ENCODE measurements at places on chromosomes 1 and 21. TPM values are rescaled to one million over a fixed set of nuclear protein-coding genes. Genes with fewer than 3 reads are reported as not detected.

- H3K27me3 ChIP-seq = peaks cover 3% of the 10 kb centered on the region
- DNase-seq = no peak
- peak overlapping the region; percentile 57 for H3K27ac ChIP-seq
Observed at GRCh38 chr1:110291241-110292030, 47.7 kb upstream of the RBM15 start.

DNA sequence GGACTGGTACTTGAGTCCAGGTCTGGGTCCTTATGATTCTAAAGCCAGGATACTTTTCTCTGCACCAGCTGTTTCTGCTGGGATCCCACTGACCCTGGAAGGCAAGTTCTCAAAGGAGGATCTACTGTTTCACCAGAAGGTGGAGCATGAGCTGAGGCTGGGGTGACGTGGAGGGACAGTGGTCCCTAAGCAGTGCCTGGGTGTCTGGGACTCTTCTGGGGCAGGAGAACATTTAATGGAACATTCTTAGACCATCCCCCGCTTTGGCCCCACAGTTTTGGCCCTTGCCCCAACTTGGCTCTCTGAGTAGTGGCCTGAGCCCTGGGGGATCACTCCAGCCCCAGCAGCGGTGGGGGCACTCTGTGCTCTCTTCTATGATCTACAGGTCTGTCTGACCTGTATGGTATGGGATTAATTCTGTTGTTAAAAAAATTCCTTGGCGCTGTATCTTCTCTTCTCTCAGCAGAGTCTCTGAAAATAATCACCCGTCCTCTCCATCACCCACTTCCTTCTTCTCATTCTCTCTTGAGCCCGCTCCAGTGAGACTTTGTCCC is 60.3 kb upstream of the CSF3R start:
- H3K27ac ChIP-seq = no peak overlapping the region
- no peak overlapping the region for H3K4me3 ChIP-seq
- peaks cover 2% of the 10 kb centered on the region for H3K27me3 ChIP-seq
- H3K4me1 ChIP-seq = peaks cover under 1% of the 10 kb centered on the region
- no peak for DNase-seq

DNA sequence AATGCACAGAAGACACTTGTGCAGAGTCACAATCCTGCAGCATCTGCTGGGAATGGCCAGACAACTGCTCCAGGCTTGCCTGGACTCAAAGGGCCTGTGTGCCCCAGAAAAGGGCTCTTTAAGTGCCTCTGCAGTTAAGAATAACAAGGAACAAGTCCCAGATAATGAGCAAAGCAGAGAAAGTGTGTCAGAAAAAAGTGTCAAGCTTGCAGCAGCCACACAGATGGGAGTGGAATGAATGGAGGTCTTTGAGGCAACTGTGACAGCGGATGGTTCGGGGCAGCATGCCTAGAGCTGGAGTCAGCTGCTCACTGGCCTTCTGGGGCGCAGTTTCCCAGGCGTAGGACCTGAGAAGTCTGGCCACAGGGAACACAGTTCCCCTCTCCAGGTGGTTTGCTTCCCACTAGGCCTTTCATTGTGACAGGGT is 5.1 kb downstream of the PARP1 start:
- no peaks in the 10 kb centered on the region for H3K36me3 ChIP-seq
- peak overlapping the region; percentile 53 for H3K4me3 ChIP-seq
- peak overlapping the region; percentile 88 for H3K27ac ChIP-seq
- DNase-seq = no peak

GRCh38 chr1:163471779-163472650 is 150.3 kb downstream of the NUF2 start:
- no peaks in the 10 kb centered on the region for H3K27me3 ChIP-seq
- no peak for DNase-seq
- H3K4me1 ChIP-seq = no peaks in the 10 kb centered on the region
- H3K27ac ChIP-seq = no peak overlapping the region
- no peak overlapping the region for H3K4me3 ChIP-seq

Gene CD34
- total RNA-seq = 0.20 TPM

Gene RORC
- total RNA-seq = not detected

Gene RGL1
- total RNA-seq = 4.9 TPM

Gene CHI3L1
- total RNA-seq = not detected

- H3K27ac ChIP-seq = no peak overlapping the region
- H3K36me3 ChIP-seq = peaks cover 5% of the 10 kb centered on the region
- H3K27me3 ChIP-seq = no peaks in the 10 kb centered on the region
- no peak overlapping the region for H3K4me3 ChIP-seq
- no peak for DNase-seq
Observed at GRCh38 chr1:54931275-54931840, 44.4 kb upstream of the DHCR24 start.

DNA sequence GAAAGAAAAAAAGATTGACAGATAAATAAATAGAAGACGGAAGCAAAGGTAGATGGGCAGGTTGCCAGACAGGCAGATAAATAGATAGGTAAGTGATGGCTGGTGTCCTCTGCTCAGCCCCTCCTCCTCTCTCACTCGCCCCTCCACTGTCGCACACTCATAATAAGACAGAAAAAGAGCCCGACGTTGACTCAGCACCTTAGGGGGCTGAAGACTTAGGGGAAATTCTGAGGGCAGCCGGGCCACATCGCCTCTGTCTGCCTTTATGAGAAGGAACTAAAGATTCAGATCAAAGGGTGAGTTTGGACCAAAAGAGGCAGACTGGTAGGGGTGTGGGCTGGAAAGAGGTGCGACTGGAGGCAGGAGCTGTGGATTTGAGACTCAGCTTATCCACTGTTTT is 158.1 kb upstream of the IGSF21 start:
- H3K4me3 ChIP-seq = no peak overlapping the region
- no peaks in the 10 kb centered on the region for H3K36me3 ChIP-seq
- H3K27me3 ChIP-seq = peaks cover 10% of the 10 kb centered on the region

Gene SH2D5
- 1.2 TPM for total RNA-seq

Gene AUNIP
- 1.3 TPM for total RNA-seq

DNA sequence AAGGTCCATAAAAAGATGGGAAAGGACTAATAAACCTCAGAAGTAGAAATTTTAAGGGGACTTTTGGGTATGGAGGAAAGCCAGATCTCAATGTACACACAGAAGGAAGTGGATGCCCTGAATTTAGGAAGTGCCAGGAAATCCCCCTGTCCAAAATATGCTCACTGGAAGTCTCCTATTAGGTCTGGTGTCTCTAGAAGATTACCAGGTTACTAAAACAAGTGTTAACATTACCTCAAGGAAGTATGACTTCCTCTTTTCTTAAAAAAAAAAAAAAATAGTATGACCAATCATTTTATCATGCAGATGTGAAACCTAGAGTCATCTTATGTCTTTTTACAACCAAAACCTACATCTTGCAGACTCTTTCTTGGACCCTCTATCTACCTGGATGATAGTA is 30.7 kb downstream of the CD58 start:
- H3K4me3 ChIP-seq = no peak overlapping the region
- H3K27me3 ChIP-seq = peaks cover 3% of the 10 kb centered on the region
- DNase-seq = no peak
- peaks cover 13% of the 10 kb centered on the region for H3K36me3 ChIP-seq

Gene OBSCN
- total RNA-seq = 25.7 TPM

DNA sequence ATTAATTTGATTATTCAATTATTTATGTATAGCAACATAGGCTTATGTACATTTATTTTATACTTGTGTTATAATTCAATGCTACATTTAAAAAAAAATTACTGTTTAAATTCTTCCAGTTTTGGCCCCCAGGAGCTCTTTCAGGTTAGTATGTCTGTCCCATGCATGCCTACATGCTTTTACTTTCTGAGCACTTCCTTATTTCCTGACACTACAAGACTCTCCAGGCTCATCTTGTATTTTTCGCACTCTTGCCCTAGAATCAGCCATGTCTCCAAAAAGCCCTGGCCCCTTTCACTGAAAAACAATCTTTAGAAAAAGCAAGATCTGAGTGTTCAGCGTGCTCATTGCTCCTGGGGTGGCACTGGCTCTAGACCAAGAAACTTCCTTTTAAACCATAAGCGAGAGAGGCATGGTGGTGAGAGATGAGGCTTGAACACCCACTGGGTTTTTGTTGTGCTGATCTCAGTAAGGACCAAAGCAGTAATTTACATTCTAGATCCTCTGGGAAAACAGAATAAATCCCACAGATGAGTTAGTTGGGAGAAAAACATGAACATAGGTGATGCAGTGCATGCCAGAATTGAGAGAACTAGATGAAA is 95.0 kb downstream of the SLC30A10 start:
- no peak overlapping the region for H3K27ac ChIP-seq
- no peaks in the 10 kb centered on the region for H3K36me3 ChIP-seq
- H3K4me3 ChIP-seq = no peak overlapping the region
- no peak for DNase-seq
- no peaks in the 10 kb centered on the region for H3K4me1 ChIP-seq

Gene OR14K1
- total RNA-seq = not detected

- peaks cover 16% of the 10 kb centered on the region for H3K36me3 ChIP-seq
- no peak overlapping the region for H3K27ac ChIP-seq
- no peaks in the 10 kb centered on the region for H3K4me1 ChIP-seq
- H3K27me3 ChIP-seq = peaks cover 2% of the 10 kb centered on the region
Observed at GRCh38 chr1:244545511-244545910, 84.4 kb downstream of the CATSPERE start.

Gene KRTAP26-1
- not detected for total RNA-seq

GRCh38 chr1:81453367-81453703 is 347.4 kb upstream of the ADGRL2 start:
- H3K27ac ChIP-seq = no peak overlapping the region
- H3K4me3 ChIP-seq = no peak overlapping the region
- H3K27me3 ChIP-seq = no peaks in the 10 kb centered on the region
- peaks cover 1% of the 10 kb centered on the region for H3K4me1 ChIP-seq

Gene C1QA
- total RNA-seq = not detected

- H3K4me1 ChIP-seq = peaks cover 3% of the 10 kb centered on the region
- H3K27ac ChIP-seq = no peak overlapping the region
- H3K36me3 ChIP-seq = peaks cover 4% of the 10 kb centered on the region
- no peak for DNase-seq
Observed at GRCh38 chr21:18985584-18985983, 582.0 kb upstream of the TMPRSS15 start.

DNA sequence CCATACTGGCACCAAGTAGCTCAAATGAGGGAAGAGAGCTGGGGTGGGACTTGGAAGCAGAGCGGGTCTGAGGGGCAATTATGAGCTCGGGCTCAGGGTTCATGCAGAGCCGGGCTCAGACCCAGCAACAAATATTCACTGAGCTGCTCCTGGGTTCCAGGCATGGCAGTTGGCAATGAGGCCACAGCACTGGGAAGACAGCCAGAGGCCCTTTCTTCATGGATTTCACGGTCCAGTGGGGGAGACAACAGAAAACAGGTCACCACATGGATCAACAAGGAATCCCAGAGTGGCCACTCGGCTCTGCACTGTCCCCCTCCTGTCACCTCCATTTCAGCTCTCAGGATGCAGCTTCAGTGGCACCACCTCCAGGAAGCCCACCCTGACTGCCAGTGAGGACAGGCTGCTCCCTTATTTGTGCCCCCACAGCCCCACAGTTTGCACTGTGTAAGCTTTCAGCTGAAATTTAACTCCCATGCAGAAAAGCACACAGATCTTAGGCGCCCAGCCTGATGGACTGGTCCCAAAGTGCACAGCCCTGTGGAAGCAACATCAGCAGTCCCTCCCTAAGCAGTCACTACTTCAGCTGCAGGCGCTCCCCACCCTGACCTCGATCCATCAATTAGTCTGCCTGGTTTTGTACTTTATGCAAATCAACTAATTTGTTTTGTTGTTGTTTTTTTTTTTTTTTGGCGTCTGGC is 22.4 kb downstream of the ARHGEF19 start:
- no peak overlapping the region for H3K27ac ChIP-seq
- no peaks in the 10 kb centered on the region for H3K36me3 ChIP-seq
- peaks cover 3% of the 10 kb centered on the region for H3K27me3 ChIP-seq
- DNase-seq = no peak
- H3K4me3 ChIP-seq = no peak overlapping the region

- peaks cover 16% of the 10 kb centered on the region for H3K27me3 ChIP-seq
- peaks cover 6% of the 10 kb centered on the region for H3K36me3 ChIP-seq
- peak; percentile 54 for DNase-seq
- peak overlapping the region; percentile 91 for H3K4me3 ChIP-seq
Observed at GRCh38 chr1:44801491-44802305, 1.5 kb downstream of the PLK3 start.

GRCh38 chr1:164668491-164669400 is 109.8 kb downstream of the PBX1 start:
- H3K4me3 ChIP-seq = no peak overlapping the region
- no peak for DNase-seq
- no peak overlapping the region for H3K27ac ChIP-seq
- peaks cover 38% of the 10 kb centered on the region for H3K4me1 ChIP-seq

GRCh38 chr1:23795676-23796465 is 4.7 kb downstream of the GALE start:
- peaks cover 1% of the 10 kb centered on the region for H3K27me3 ChIP-seq
- no peak overlapping the region for H3K4me3 ChIP-seq
- no peaks in the 10 kb centered on the region for H3K36me3 ChIP-seq

- H3K4me1 ChIP-seq = peaks cover 6% of the 10 kb centered on the region
- peak overlapping the region; percentile 87 for H3K27ac ChIP-seq
- peak overlapping the region; percentile 96 for H3K4me3 ChIP-seq
- DNase-seq = peak; percentile 52
- no peaks in the 10 kb centered on the region for H3K36me3 ChIP-seq
Observed at GRCh38 chr1:11059155-11059967, 457 bp downstream of the SRM start.

- no peak for DNase-seq
- no peak overlapping the region for H3K27ac ChIP-seq
Observed at GRCh38 chr1:91400133-91400725, 4.4 kb downstream of the HFM1 start.

DNA sequence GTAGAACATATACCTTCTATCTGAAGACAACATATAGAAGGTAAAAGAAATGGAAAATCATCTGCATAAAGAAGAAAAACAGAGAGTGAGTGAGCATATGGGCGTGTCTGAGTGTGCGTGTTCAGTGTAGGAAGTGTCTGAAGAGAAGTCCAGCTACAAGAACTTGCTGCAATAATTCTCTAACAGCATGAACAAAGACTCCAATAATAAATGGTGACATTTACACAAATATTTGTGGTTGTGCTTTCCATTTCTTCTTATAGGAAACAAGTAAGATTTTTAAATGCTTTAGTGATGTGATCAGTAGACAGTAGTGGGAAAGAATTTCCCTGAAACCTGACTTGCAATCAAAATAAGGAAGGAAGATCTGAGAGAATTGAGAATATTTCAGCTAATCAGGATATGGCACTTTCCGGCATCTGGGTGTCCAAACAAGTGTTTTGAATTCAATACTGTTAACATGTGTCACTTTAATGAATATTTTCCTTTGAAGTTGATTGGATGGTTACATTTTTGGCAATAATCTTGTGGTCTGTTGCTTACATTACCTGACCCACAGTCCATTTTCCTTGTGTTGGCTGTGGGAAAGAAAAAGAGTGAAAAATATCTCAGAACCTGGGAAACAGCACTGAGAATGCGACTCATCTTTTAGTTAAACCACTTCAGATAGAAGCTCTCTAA is 154.0 kb downstream of the TGFB2 start:
- peaks cover 3% of the 10 kb centered on the region for H3K4me1 ChIP-seq
- no peak for DNase-seq
- no peaks in the 10 kb centered on the region for H3K36me3 ChIP-seq
- no peak overlapping the region for H3K27ac ChIP-seq

Data from glutamatergic neuron (in vitro differentiated cells).